T follicular helper cell (primary cell): ENCODE measurements at places on chromosomes 16 and 17.

GRCh38 chr16:4113358-4114256 is 2.6 kb downstream of the ADCY9 start:
- DNase-seq, result no peak

DNA sequence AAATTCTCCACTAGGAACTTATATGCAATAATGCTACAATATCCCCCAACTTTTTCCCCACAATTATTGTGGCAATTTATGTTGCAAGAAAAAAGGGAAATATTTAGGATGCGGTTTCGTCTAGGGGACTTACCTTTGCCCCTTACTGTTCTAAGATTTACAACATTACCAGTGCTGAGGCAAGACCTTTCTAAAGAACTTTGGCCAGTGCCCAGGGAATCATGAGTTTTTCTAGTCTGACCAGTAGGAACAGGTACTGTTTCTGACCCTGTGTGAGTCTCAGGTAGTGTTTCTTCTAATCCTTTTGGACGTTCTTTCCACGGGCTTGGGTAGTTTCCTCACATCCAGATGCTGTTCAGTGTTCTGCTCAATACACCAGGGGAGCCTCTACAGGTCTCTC is 373.7 kb downstream of the HAPSTR1 start:
- no peak for DNase-seq

GRCh38 chr17:67557921-67558320 is 159.8 kb upstream of the NOL11 start:
- DNase-seq, result no peak

GRCh38 chr17:51598824-51599223 is 338.5 kb downstream of the UTP18 start:
- DNase-seq, result no peak

DNA sequence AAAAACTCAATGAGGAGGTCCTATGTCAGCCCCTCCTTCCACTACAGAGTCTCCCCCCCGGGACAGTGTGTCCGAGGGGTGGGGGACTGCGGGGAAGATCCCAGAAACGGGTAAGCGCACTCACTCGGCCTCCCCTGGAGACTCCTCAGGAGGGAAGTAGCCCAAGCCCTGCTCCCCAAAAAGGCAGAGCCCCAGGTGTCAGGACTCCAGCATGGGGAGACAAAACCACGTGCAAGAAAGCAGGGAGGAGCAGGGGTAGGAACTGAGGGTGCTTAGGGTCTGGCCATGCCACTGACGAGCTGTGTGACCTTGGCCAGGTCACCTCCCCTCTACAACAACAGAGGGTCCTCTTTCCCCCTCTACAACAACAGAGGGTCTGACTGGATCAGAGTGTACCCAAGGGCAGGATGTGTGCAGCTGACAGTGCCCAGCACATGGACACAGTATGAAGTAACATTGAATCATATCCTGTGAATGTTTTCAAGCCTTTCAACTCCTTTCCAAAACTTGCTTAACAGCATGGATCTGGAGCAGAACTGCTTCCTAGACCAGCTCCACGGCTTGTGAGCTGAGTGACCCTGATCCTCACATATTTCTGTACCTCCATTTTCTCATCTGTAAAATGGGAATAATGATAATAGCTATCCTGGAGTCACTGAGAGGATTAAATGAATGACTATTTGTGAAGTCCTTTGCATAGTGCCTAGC is 2.1 kb upstream of the NAGS start:
- DNase-seq, result no peak

- DNase-seq, result no peak
These were observed 558 bp downstream of the HSD3B7 start for GRCh38 chr16:30985401-30986128.

DNA sequence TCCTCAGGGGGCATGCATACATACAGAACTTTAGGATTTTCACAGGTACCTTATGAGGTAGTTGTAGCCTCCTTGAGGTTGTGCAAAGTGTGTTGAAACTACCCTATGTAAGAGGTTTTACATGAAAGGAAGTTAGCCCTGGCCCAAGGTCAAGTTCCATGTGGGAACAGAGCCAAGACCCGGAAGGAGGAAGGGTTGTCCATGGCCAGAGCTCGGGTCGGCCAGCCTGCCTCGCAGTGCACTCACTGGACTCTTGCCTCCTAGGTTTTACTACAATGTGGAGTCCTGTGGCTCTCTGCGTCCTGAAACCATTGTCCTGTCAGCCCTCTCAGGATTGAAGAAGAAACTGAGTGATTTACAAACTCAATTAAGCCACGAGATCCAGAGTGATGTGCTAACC is 8.2 kb downstream of the POLR2C start:
- DNase-seq, result no peak

GRCh38 chr17:27479838-27480237 is 23.6 kb downstream of the KSR1 start:
- no peak for DNase-seq

- no peak for DNase-seq
These were observed 408.1 kb downstream of the WWOX start for GRCh38 chr16:78507576-78507975.

GRCh38 chr16:1590930-1591705 is 20.8 kb downstream of the IFT140 start:
- DNase-seq, result no peak

- no peak for DNase-seq
These were observed 28.7 kb upstream of the KIFC3 start for GRCh38 chr16:57830890-57831484.

DNA sequence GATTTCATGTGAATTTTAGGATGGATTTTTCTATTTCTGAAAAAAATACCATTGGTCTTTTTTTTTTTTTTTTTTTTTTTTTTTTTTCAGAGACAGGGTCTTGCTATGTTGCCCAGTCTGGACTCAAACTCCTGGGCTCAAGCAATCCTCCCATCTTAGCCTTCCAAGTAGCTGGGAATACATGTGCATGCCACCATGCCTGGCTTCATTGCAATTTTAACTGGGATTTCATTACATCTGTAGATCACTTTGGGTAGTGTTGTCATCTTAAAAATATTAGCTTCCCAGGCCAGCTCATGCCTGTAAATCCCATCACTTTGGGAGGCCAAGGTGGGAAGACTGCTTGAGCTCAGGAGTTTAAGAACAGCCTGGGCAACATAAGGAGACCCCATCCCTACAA is 54.8 kb downstream of the TOM1L2 start:
- DNase-seq, result no peak

GRCh38 chr17:9750524-9750923 is 40.9 kb downstream of the DHRS7C start:
- DNase-seq, result no peak

- DNase-seq, result no peak
These were observed 165.3 kb downstream of the STX8 start for GRCh38 chr17:9410301-9410700.

- DNase-seq, result no peak
These were observed 1.3 kb downstream of the NF1 start for GRCh38 chr17:31096106-31096436.
